Kidney glomerular epithelial cell (primary cell): ENCODE measurements at places on chromosomes 7 and 10.
A peak's percentile ranks its signal among the peaks of the same experiment; 100 is the strongest.

DNA sequence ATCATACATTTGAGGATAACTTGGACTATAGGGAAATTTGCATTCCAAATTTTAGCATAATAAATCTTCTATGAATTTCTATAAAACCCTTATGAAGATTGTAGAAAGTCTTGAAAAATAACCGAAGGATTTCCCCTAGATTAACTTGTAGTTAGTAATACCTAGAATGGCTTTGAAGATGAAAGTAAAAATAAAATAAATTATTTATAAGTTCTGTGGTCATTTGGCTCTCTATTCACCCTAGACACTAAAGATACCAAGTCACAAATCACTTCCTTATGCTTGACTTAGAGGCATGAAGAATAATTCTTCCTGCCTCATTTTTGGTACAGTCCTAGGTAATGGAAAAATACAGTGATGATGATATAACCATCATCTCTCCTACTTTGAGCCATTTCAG, 79.3 kb downstream of the CSTF2T start:
- no peak for DNase-seq

GRCh38 chr10:35211390-35211789, 84.7 kb downstream of the CREM start:
- no peak for DNase-seq

- no peak for DNase-seq
These were observed 75.9 kb upstream of the SLF2 start for GRCh38 chr10:100836891-100837290.

GRCh38 chr10:44379907-44380306, 5.0 kb downstream of the CXCL12 start:
- DNase-seq: no peak

- peak; percentile 27 for DNase-seq
These were observed 29.6 kb downstream of the CASP7 start for GRCh38 chr10:113709221-113709838.
